H54 (cell line): ENCODE measurements at places on chromosomes 1 and 21.
A peak's percentile ranks its signal among the peaks of the same experiment; 100 is the strongest.

DNA sequence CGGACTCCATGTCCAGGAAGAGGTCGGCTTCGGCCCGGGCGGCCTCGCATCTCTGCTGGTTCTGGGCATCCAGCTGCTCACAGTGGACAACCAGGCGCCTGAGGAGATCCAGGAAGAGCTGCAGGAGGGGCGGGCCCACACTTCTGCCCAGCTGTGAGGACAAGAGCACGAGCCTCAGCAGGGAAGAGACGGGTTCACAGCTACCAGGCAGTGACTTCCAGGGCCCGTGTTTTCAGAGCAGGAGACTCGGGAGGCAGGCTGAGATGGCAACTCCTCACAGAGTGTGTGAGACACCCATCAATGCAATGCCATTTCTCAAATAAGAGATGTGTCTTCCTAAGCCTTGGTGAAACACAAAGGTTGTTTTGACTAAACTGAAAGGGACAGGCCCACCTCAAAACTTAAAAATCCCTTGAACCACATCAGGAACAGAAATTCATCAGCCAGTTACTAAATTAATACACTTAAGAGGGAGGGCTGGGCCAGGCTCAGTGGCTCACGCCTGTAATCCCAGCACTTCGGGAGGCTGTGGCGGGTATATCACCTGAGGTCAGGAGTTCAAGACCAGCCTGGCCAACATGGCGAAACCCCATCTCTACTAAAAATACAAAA, 43.4 kb downstream of the URB1 start:
- DNase-seq, result no peak

- DNase-seq, result no peak
Observed at GRCh38 chr1:145845144-145845513, 301 bp upstream of the NUDT17 start.

- DNase-seq, result no peak
Observed at GRCh38 chr1:207752456-207752998, 673 bp downstream of the CD46 start.

DNA sequence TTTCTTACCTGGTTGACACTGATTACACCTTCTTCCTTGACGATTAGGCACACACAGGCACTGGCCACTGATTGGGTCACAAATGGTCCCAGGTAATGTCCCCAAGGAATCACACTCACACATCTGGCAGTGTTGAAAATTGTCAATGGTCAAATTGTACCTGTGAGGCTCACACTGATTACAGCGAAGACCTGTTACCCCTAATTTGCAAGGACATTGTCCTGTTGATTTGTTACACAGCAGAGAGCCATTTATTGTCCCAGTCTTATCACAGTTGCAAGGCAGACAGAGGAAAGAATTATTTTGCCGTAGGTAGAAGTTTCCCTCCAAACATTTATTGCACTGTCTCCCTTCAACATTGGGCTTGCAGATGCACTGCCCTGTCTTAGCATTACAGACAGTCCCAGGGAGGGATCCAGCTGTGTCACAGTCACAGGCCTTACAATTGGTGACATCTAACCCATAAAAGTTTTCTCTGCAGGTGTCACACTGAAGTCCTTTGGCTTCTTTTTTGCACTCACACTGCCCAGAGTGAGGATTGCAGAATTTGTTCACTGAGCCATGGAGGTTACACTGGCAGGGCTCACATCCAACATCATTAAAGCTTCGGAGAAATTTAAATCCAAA, 176.6 kb downstream of the USH2A start:
- DNase-seq, result no peak

- DNase-seq, result no peak
Observed at GRCh38 chr1:18166341-18166740, 58.7 kb downstream of the IGSF21 start.

DNA sequence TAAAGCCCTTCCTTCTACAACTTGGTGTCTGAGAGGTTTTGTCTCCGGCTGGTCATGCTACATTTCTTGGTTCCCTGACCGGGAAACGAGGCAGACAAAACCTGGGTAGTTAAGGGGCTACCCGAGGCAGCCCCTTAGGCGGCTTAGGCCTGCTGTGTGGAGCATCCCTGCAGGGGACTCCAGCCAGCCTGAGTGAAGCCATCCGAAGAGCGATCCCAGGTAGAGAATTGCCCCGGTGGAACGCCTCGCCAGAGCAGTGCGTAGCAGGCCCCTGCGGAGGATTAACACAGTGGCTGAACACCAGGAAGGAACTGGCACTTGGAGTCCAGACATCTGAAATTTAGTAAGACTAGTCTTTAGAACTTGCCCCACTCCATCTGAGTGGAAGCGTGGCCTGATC, 21.2 kb upstream of the MYOCOS start:
- no peak for DNase-seq

- peak; percentile 65 for DNase-seq
Observed at GRCh38 chr1:206766251-206766856, 4.2 kb upstream of the IL19 start.

- DNase-seq, result no peak
Observed at GRCh38 chr1:21941370-21941769, 4.3 kb upstream of the HSPG2 start.

GRCh38 chr1:1441002-1441888, 5.8 kb downstream of the VWA1 start:
- no peak for DNase-seq

- DNase-seq, result no peak
Observed at GRCh38 chr1:173212952-173213491, 5.9 kb upstream of the TNFSF4 start.
